ENCODE measurements at places on chromosomes 12 and 14. TPM values are rescaled to one million over a fixed set of nuclear protein-coding genes. Genes with fewer than 3 reads are reported as not detected.

The CNOT2 gene
- polyA plus RNA-seq = 48.8 TPM

The CLEC6A gene
- polyA plus RNA-seq = not detected

The ERGIC2 gene
- 16.5 TPM for polyA plus RNA-seq

The C12orf60 gene
- polyA plus RNA-seq = 1.2 TPM

The DHRS2 gene
- polyA plus RNA-seq = 4.4 TPM
